ENCODE measurements at places on chromosomes 2 and 18. TPM values are rescaled to one million over a fixed set of nuclear protein-coding genes. Genes with fewer than 3 reads are reported as not detected.
A peak's percentile ranks its signal among the peaks of the same experiment; 100 is the strongest.

The ACTR3 gene
- 106 TPM for total RNA-seq

GRCh38 chr2:5701266-5701665 is 9.1 kb downstream of the SOX11 start:
- DNase-seq, result no peak

DNA sequence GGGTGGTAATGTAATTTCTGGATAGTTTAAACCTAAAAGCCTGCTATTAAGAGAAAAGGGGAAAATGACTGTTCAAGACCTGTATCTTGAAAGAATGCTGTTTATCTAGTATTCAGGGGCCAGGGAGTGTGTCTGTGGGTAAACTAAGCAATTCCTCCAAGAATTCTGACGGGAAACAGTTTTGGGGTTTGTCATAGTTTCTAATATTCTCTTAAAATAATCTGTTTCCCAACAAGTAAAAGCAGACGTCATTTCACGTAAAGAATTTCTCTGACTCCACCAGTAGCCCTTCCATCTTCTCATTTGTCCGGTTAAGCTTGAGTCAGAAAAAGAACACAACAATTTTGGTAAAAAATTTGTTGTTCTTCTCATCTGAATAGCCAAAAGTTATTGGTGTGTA is 232.1 kb upstream of the EPAS1 start:
- no peak for DNase-seq

The MLPH gene
- total RNA-seq, result 80.9 TPM

The POMC gene
- total RNA-seq, result 9.2 TPM

GRCh38 chr2:13197248-13197647 is 480.5 kb downstream of the TRIB2 start:
- no peak for DNase-seq

The ITGB6 gene
- 2.9 TPM for total RNA-seq

DNA sequence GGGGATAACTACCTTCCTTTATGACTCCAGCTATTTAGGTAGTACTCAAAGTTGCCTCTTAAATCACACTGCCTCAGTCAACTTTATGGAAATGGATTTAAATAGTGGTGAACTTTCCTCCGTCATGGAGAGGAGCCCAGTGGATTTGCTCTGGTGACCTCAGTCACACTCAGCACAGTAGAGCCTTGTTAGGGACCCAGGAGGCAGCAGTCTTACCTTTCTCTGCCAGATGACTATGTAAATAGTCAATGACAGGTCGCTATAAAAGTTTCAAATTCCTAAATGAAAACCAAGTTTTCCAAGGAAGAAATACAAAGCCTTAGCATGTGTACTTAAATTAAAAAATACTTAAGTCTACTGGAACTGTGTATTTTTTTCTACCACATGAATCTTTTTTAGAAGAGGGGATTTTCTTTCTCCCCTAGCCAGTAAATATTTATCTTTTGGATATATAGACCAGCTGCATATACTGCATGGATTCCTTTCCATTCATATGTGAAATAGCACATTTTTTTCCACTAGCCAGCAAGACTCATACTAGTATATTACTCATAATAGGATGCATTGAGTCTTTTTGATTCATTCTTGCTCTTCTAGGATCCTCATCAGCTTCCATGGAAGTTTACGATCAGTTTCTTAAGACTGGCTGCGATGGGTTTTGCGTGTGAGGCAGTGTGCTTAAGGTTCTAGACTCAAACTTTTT is 147.1 kb downstream of the FMNL2 start:
- DNase-seq, result no peak

The GLB1L gene
- total RNA-seq, result 1.4 TPM

- DNase-seq, result peak; percentile 83
These were observed 4.4 kb downstream of the CCL20 start for GRCh38 chr2:227817850-227818674.

DNA sequence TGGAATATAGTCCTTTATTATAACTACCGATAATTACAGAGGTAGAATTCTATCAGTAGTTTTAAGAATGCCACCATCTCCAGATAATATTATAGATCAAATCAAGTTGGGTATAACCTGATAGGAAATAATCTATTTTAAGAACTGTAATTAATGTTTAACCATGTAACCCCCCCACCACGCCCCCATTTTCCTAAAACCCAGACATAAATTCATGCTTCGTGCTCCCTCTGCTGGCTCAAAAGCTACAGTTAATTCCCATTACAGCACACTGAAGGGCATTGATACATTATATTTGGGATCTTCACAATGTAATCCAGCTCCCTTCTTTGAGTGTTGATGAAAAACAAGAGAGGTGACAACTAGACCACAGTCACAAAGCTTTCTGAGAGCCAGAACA is 228.0 kb upstream of the SMAD7 start:
- no peak for DNase-seq

- no peak for DNase-seq
These were observed 15.3 kb upstream of the CIDEA start for GRCh38 chr18:12238826-12239225.

The B3GNT7 gene
- total RNA-seq, result 7.7 TPM
